ENCODE measurements at places on chromosomes 13 and 19.
A peak's percentile ranks its signal among the peaks of the same experiment; 100 is the strongest.

GRCh38 chr19:41541990-41542584 is 33.9 kb upstream of the CEACAM21 start:
- DNase-seq: no peak

DNA sequence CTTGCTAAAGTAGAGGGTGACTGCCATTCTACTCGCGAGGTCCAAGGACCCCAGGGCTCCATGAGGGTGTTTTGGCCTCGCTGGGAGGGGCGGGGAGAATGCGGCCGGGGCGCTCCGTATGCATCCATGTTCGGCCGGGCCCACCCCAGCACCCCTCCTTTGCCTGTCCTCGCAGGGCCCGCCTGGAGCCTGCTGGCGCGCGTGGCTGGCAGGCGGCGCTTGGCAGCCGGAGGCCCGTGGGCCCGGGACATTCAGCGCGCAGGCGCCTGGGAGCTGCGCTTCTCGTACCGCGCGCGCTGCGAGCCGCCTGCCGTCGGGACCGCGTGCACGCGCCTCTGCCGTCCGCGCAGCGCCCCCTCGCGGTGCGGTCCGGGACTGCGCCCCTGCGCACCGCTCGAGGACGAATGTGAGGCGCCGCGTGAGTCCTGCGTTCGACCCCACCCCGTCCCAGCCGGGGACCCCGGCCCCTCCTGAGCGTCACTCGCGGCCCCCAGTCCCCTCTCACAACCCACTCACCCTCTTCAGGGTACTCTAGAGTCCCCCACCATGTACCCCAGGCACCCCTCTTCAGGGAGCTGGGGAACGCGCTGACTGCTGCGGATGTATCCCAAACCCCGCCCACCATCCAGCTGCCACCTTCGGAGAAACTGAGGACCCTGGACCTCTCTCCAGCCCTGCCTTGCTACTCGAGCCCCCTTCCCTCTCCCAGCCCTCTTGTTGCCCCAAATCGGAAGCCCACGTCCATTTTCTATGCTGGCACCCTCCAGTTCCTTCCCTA is 4.1 kb downstream of the DLL3 start:
- peak; percentile 92 for DNase-seq

DNA sequence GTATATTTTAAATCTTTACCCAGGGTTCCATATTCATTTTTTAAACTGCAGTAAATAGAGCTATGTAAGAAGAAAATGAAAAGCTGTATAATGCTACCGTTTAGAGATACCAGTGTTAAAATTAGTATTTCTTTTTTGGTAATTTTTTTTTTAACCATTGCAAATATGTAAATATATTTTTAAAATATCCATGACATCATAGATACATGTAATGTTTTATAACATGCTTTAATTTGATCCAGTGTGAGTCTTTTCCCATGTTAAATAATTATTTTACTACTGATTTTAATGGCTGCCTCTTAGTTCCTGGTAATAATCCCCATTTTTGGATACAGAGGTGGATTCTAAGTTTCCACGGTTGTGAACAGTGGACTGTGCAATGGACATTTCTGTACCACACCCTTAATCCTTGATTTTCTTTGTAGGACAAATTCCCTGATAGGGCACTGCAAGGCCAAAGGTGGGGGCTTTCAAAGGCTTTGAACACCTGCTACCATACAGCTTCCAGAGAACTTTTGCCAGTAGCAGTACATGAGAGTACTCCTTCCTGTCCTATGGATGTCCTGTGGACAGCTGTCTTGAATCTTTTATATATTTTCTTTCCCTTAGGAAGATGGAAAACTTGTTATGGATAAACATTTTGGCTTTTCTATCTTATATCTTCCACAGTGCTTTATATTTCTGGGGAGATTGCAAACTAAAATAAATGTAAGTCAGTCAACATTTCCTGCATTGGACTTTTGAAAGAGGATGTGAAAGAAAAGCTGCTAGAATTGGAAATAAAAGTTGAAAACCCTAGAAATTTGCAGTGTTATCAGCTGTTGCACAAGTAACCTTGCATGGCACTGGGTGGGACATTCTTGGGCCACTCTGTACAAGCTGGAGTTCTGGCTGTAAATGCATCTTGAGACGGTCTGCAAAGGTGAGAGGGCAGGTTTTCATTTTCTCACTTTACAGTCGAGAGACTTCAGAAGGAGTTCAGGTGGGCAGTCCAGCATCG is 46.8 kb downstream of the ARHGEF7 start:
- DNase-seq: no peak

GRCh38 chr19:49767381-49767780 is 580 bp downstream of the AP2A1 start:
- peak; percentile 29 for DNase-seq

DNA sequence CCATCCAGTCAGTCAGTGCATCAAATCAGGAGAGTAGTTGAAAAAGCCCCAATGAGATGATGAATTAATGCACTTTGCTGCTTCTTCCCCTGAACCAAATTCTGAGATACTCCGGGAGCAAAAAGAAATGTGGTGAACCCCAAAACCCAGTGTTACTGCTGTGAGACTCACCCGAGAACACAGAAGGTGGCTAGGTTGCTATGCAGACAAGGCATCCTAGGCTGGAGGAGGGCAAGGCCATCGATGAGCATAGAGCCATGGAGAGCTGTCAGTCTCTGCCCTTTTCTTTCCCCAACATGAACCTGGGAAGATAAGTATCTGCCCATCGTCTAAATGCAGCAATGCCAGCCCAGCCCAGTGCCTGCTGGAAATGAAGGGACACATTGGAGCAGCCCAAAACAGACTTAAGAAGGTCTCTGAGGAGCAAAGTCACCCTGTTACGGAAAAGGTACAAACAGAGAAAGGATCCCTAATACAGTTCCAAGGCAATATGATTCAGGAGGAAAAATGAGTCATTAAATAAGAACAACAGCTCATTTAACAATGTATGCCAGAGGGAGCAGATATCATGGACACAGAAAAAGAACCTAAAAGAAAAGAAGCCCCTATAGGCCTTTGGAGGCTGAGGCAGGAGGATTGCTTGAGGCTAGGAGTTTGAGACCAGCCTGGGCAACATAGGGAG is 272.0 kb downstream of the FOXO1 start:
- DNase-seq: no peak

DNA sequence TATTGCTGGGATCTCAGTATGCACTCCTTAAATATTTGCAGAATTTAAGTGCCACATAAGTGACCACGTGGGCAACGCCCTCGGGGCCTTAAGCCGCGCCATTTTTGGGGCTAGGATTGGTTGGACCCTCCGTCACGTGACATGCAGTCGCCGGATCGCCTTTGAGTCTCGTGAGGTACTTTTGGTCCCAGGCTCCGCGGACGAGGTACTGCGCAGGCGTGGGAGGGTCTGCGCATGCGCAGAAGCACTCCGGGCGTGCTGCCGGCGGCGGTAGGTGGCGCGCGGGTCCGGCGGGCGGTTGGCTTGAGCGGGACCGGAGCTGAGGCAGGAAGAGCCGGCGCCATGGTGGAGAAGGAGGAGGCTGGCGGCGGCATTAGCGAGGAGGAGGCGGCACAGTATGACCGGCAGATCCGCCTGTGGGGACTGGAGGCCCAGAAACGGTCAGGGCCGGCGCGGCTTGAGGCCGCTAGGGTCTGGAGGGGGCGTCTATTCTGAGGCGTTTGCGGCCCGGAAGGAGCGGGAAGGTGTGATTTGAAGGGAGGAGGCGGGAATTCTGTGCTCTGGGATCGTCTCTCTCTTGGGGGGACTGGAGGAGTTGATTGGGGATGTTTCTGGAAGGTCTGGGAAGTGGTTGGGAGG is at the start of gene SAE1:
TSS of gene SAE1 (plus strand) at position 247 of the 639 bp plus-strand sequence. CDS start at position 343, 96 bp downstream.
- peak; percentile 98 for DNase-seq

DNA sequence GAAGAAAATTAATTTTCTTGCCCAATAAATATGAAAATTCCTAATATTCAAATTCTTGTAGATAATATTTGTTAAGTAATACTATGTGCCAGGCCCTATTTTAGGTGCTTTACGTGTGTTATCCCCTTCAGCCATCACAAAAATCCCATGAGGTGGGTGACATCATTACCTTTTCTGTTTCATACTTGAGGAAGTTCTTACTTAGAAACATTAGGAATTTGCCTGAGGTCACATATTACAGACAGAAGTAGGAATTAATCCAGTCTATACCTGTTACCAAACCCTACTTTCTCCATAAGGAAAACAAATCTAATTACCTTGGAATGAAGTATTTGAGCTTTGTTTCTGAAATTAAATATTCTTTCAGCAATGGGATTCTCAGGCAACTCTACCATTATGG is 336.1 kb downstream of the GPC6 start:
- DNase-seq: no peak

GRCh38 chr13:78102121-78102677 is 183.6 kb upstream of the EDNRB start:
- DNase-seq: peak; percentile 66

DNA sequence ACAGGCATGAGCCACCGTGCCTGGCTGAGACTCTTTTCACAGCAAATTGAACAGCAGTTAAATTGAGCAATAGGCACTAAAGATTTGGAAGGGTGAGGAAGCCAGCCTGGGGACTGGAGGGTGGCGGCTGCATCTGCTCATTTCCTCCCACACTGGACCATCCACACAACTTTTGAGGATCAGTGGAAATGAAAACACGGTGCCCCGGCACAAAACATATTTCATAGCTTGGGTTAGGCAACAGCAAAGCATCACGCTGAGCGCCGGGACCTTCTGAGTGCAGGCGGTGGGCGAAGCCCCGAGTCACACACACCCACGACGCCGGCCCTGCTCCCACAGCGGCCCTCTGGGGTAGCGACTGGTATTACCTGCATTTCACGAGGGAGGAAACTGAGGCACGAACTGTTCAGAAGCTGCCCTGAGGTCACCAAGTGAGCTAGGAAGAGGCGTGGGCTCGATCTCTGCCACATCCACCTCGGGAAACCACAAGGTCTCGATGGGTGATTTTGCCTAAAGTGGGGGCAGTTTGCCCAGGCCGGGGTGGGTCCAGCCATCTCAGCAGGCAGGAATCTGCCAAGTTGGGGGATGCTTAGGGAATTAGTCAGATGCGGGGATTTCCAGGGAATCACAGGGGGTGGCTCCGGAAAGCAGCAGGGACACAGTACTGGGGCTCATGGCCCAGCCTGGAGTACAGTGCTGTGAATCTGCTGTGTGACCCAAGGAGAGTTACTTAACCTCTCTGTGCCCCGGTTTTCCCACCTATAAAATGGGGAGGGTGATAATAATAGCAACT is 3.5 kb upstream of the SBNO2 start:
- peak; percentile 95 for DNase-seq

DNA sequence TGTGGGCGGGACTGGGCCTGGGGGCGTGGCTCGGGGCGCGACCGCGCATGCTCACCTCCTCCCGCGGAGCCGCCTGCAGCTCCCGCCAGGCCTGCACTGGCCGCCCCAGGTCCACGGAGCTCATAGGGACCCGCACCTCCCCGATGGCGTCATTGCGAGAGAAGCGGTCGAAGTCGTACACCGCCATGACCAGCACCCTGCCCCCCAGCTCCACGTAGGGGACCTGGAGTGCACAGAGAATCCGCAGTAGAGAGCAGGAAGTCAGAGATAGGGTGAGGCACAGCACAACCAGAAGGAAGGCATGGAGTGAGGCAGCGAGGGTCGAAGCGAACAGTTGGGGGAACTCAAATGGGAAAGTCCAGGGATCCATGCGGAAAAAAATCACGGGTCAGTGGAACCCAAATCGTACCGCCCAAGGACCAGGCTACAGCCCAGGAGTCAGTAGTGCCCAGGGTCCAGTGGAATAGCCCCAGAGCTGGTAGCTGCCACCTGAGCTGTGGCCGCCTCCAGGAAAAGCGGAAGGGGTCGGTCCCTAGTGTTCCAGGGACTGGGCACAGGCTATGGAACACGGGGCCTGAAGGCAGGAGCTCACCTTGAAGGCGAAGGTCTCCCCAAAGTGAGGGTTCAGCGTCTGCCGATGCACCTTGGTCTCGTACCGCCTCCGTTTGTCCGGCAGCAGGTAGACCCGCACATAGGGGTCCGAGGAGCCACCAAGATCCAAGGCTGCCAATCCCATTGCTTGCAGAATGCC is 4.8 kb downstream of the SYT5 start:
- DNase-seq: no peak

- DNase-seq: no peak
These were observed 65.5 kb downstream of the TSHZ3 start for GRCh38 chr19:31283701-31284100.

GRCh38 chr13:75331792-75332349 is 150.1 kb downstream of the TBC1D4 start:
- no peak for DNase-seq

GRCh38 chr13:19890030-19890429 is 26.6 kb upstream of the ZMYM5 start:
- DNase-seq: no peak

DNA sequence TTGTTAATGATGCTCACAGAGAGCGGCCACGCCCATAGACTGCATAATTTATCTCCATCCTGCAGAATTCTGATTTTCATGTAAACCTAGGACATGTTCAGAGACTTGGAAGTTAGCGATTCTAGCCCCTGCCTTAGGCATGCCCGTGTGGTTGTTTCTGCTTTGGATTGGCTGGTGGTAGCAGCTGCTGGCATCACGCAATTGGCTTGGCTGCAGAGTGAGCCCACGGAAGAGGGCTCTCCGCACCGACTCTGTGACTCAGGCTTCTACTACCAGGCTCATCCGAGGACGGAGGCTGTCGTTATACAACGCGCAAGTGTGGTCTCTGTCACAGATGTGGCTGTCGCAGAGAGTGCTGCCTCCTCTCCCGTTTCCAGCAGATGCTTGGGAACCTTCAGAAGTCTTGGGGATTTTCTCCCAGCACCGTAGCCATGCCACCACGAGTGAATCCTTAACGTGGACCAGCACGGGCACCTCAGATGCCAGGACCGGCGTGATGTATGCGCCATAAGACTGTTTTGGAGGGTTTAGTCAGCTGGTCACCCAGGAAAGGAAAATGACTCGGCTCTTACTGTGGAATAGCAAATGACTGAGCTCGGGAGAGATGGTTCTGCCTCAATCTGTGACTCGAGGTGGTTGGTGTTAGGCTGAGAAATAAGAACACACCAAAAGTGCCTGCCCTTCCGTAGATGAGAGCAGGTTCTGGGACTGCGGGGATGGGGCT is 61.0 kb upstream of the F7 start:
- DNase-seq: peak; percentile 43

DNA sequence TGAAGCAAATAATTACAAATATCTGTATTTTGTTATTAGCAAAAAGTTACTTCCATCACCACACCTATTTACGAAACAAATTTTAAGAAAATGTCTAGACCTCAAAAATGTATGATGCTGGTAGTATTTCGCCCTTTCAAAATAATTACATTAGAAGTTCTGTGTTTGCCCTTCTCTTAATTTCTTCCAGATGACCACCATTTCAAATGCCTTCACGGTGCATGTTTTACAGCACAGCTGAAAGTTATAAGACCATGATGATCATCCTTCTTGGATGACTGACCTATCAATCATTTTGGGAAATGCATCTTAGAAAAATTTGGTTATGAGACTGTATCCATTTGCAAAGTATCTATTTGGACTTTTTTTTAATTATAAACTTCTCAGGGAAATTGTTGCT is 390.8 kb downstream of the SLITRK6 start:
- DNase-seq: no peak

Data from GM03348 (cell line).